ENCODE measurements at places on chromosomes 13 and 19. TPM values are rescaled to one million over a fixed set of nuclear protein-coding genes. Genes with fewer than 3 reads are reported as not detected.

The ADAMTSL5 gene
- total RNA-seq: 2.7 TPM

The ADGRE2 gene
- total RNA-seq: 0.59 TPM

The ITGBL1 gene
- total RNA-seq: 1.2 TPM

The FBXO27 gene
- 2.7 TPM for total RNA-seq

The F2RL3 gene
- total RNA-seq: not detected

The RNF225 gene
- total RNA-seq: not detected

The TEX101 gene
- not detected for total RNA-seq

The C5AR2 gene
- 9.9 TPM for total RNA-seq

The CCDC169 gene
- total RNA-seq: 0.37 TPM

The MAU2 gene
- total RNA-seq: 15.9 TPM

The CTXN1 gene
- total RNA-seq: 6.0 TPM

The TEX26 gene
- total RNA-seq: not detected

The ELSPBP1 gene
- total RNA-seq: not detected

The BSG gene
- 678 TPM for total RNA-seq

The ZNF221 gene
- total RNA-seq: 1.1 TPM

The WDR88 gene
- total RNA-seq: not detected

The ADGRE3 gene
- not detected for total RNA-seq

The CEACAM1 gene
- total RNA-seq: 2.3 TPM

The EID2 gene
- total RNA-seq: 36.7 TPM

The SIGLEC6 gene
- total RNA-seq: not detected

The COG6 gene
- 4.3 TPM for total RNA-seq

The GPR183 gene
- not detected for total RNA-seq

The RDH8 gene
- 0.38 TPM for total RNA-seq

The MISP3 gene
- total RNA-seq: 3.9 TPM

The SLC5A5 gene
- total RNA-seq: 0.20 TPM

The TMEM190 gene
- total RNA-seq: 1.3 TPM

The MED29 gene
- total RNA-seq: 76.7 TPM

The VSTM2B gene
- not detected for total RNA-seq

The ZNF418 gene
- total RNA-seq: 0.67 TPM

The CBLC gene
- total RNA-seq: not detected

The SPIB gene
- total RNA-seq: not detected

The TINCR gene
- total RNA-seq: 1.4 TPM

The KLF5 gene
- 30.1 TPM for total RNA-seq

The TBXA2R gene
- total RNA-seq: 0.90 TPM

The KLK6 gene
- 1.1 TPM for total RNA-seq

The COMMD6 gene
- total RNA-seq: 155 TPM

The CLC gene
- not detected for total RNA-seq

The TGDS gene
- 9.4 TPM for total RNA-seq

The INSR gene
- 4.1 TPM for total RNA-seq

The KLK2 gene
- not detected for total RNA-seq

The CEACAM16 gene
- total RNA-seq: 0.19 TPM

The TMIGD2 gene
- not detected for total RNA-seq

The CDKN2D gene
- 3.9 TPM for total RNA-seq

The NUCB1 gene
- 216 TPM for total RNA-seq

The COX6B1 gene
- total RNA-seq: 1,334 TPM

The CD22 gene
- 1.1 TPM for total RNA-seq

The IGSF23 gene
- total RNA-seq: 0.68 TPM

The ANKRD10 gene
- total RNA-seq: 43.8 TPM

The CBARP gene
- 2.3 TPM for total RNA-seq

The LRRC4B gene
- 0.38 TPM for total RNA-seq

The C3 gene
- total RNA-seq: 47.6 TPM

The GPR4 gene
- total RNA-seq: 0.44 TPM

The CAPN12 gene
- 6.0 TPM for total RNA-seq

The CYP2A6 gene
- not detected for total RNA-seq

Measured in A549 treated with ZK216348 at 1 μM for 4 hours (cell line).